ENCODE measurements at places on chromosomes 16 and 17.
A peak's percentile ranks its signal among the peaks of the same experiment; 100 is the strongest.

- no peak for DNase-seq
These were observed 98.2 kb upstream of the GNAO1 start for GRCh38 chr16:56093055-56093454.

- DNase-seq, result no peak
These were observed 28.2 kb downstream of the BCO1 start for GRCh38 chr16:81266680-81267095.

DNA sequence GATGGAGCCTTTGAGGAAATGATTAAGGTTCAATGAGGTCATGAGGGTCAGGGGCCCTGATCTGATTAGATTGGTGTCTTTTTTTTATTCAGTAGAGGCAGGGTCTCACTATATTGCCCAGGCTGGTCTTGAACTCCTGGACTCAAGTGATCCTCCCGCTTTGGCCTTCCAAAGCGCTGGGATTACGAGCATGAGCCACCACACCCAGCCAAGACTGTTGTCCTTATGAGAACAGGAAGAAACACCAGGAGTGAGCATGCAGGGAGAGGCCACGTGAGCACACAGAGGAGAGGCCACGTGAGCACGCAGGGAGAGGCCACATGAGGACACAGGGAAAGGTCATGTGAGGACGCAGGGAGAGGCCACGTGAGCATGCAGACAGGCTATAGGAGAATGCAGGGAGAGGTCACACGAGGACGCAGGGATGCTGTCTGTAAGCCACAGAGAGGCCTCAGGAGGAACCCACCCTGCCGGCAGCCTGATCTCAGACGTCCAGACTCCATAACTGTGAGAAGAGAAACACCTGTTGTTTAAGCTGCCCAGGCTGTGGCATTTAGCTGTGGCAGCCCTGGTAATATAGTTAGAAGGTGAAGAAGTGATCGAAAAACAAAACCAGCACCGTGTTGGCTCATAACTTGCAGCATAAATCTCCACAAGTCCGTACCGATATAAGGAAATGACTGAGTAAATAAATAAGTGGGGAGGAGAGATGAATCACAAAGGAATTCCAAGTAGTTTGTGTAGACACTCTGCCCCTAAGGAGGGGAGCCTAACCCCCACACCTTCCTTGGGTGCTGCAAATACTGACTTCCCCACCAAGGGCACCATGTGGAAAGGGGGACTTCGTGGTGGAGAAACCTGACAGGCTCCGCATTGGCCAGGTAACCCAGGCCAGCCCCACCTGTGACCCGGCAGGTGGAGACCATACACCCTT, 14.6 kb upstream of the CSNK1D start:
- no peak for DNase-seq

DNA sequence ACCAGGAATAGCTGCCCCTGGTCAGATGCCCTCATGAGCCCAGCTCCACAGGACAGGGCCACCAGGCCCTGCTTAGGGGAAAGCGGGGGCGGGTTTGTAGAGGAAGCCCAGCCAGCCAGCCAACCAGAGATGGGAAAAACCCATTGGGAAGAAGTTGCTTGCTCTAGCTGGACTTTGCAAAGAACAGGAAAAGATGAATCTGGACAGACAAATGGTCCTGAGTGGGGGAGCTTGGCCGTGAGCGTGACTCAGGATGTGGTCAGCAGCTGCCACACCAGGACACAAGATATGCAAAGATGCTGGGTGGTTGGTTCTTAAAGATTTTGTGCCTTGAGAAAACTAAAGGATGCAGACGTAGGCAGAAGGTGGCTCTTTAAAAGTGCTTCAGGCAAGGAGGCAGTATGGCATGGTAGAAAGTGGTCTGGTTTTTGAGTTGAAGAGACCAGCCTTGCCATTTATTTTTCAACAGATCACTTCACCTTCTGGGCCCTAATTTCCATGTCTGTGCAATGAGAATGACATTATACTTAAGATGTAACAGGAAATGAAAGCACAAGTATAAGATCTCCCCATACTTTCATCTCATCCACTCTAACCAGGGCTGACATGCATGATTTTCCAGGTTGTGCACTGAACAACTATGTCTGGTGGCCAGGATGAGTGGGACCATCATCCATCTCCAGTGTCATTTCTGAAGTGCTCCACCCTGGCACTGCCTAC, 27.8 kb upstream of the HEATR6 start:
- DNase-seq, result no peak

GRCh38 chr16:73143002-73143401, 95.1 kb upstream of the ZFHX3 start:
- DNase-seq, result no peak

- no peak for DNase-seq
These were observed 34.7 kb downstream of the MYO18A start for GRCh38 chr17:29145289-29146073.

GRCh38 chr16:1112506-1113184, 16.6 kb upstream of the C1QTNF8 start:
- no peak for DNase-seq

GRCh38 chr17:80063830-80064585, 27.6 kb downstream of the CCDC40 start:
- no peak for DNase-seq

DNA sequence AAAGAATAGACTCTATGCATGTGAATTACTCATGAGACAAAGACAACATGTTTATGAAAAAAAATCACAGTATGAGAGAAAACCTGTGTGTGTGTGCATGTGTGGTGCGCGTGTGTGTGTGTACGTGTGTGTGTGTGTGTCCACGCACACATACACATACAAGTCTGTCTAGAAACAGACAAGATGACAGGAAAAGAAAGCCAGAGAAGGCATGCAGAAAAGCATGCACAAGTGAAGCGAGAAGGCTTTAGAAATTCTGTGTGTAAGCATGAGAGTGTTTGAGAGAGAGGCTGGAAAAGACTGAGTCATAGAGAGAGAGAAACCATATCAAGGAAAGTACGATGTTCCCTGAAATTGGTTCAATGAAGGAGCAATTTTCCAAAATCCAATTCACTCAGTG, 566.4 kb upstream of the C16orf82 start:
- no peak for DNase-seq

- DNase-seq, result no peak
These were observed 26.2 kb downstream of the USP43 start for GRCh38 chr17:9671559-9671958.

DNA sequence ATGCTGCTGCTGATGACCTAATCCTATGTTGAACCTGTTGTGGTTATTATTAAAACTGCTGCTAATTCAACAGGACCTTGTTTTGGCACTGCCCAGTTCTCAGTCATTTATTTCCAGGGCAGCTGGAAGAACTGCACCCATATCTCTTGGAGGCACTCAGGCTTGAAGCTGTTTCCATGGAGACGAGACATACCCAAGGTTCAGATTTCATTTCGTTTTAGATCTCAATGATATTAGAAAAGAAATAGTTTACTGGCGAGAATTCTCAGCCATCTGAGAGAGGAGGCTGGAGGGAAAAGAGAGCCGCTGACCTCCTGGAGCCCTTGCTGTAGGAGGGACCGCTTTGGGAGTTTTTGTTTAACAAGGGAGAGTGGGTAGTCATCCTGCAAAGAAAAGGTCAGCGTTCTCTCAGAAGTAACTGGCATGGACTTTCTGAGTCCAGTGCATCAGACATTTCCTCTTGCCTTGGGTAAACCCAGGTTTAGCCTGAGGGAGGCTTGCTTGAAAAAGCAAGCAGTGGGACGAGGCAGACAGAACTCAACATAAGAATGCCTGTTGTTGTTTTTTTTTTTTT, 75.4 kb downstream of the YPEL2 start:
- no peak for DNase-seq

- no peak for DNase-seq
These were observed 15.1 kb downstream of the GNPTG start for GRCh38 chr16:1366712-1367299.

GRCh38 chr17:80214878-80215210, 5.3 kb downstream of the SGSH start:
- no peak for DNase-seq

- peak; percentile 90 for DNase-seq
These were observed 19.1 kb upstream of the STAC2 start for GRCh38 chr17:39244600-39245570.

GRCh38 chr17:64406321-64407200, 15.9 kb upstream of the PECAM1 start:
- no peak for DNase-seq

DNA sequence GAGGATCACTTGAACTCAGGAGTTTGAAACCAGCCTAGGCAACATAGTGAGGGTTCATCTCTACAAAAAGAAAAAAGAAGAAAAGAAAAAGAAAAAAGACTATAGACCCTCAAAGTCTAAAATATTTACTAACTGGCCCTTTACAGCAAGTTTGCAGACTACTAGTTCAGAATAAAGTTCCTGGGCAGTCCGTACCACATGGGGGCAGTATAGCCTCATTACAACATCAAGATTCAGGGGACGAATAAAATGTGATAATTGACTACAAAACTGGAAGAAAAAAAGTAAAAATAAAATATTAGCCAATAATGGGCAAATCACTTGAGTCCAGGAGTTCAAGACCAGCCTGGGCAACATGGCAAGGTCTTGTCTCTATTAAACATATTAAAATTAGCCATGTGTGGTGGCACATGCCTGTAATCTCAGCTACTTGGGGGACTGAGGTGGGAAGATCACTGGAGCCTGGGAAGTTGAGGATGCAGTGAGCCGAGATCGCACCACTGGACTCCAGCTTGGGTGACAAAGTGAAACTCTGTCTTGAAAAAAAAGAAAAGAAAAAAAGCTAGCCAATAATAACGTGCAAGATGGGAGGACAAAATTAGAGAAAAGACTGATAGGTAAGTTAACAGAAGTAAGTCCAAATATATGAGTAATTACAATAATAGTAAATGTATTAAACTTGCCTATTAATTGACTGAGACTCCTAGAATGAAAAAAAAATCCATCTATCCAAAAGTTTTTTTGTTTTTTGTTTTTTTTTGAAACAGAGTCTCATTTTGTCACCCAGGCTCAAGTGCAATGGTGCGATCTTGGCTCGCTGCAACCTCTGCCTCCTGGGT, 129.4 kb upstream of the SEC14L1 start:
- DNase-seq, result peak; percentile 47

DNA sequence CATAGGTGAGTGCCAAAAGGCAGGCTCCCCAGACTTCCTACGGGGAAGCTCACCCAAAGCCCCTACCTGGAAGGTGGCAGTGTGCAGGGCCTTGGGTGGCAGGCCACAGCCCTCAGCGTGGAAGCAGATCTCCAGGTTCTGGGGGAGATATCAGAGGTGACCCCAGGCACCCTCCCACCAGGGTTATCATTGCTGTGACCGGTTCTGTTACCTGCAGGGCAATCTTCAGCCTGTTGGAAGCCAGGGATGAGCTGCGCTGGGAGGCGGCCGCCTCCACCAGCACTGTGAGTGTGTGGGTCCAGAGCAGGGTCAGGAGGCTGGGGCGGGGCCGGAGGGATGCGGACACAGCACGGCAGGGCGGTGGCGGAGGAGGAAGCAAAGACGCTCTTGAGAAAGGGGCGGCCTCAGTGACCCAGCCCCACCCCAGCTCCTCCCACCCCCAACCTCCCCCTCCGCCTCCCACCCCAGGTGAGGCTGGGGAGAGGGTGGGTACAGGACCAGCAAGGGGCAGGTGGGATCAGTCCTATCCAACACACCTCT, 13.1 kb downstream of the UNC13D start:
- no peak for DNase-seq

- DNase-seq, result no peak
These were observed 16.7 kb downstream of the TPSG1 start for GRCh38 chr16:1208239-1208830.

- DNase-seq, result no peak
These were observed 79.8 kb upstream of the TMEM132E start for GRCh38 chr17:34499576-34499975.

DNA sequence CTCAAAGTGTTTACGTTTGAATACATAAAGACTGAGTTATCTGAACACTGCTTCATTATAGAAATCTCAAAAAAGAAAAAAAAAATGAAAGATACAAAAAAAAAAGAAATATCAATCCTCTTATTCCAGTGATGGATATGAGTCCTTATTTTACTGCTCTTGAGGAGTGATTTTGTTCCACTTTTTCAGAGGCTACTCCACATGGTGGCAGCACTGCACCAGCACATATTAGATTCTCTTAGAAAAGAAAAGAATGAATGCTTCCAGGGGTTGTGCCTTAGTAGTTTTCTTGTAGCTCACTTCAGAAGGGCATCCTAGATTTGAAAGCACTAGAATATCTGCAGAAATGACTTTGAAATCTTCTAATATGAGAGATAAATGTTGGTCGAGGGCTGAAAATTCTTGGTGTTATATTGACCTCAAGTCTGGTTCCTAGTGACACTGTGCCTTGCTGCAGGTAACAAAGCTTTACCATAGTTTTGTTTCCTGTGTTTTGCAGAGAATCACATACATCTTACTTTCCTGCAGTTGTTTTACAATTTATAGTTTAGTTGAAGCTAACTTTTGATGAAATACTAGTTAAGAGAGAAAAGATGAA, 25.9 kb downstream of the AP2B1 start:
- DNase-seq, result no peak

DNA sequence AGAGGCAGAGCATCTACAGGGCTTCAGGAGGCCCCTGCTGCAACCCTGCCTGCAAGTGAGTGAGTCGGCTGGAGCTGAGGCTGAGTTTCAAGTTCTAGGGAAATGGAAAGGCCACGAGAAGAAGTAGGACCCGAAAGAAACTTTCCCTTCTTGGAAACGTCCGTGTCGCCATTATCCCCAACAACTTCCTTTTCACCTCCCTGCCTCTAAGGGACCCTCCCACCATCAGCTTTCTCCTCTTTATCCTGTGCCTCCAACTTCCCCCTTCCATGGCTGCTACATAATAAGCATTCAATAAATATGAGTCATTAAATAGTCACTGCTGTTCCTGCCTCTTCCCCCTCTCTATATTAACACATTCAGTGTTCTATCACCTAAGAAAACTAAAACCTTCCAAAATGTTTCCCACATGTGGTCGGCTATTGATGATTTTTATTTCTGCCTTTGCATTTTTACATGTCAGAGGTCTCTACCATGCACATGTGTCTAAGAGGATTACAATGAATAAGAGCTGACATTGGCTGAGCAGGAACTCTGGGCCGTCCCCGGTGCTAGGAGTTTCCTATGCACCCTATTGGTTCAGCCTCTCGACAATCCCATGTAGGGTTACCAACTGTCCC, 115.9 kb upstream of the TNRC6C start:
- DNase-seq, result peak; percentile 22

GRCh38 chr16:26724189-26724588, 342.5 kb upstream of the C16orf82 start:
- DNase-seq, result no peak

- no peak for DNase-seq
These were observed 61.9 kb upstream of the CCL1 start for GRCh38 chr17:34424814-34425491.

- no peak for DNase-seq
These were observed 75.2 kb upstream of the HSBP1 start for GRCh38 chr16:83732536-83732935.

DNA sequence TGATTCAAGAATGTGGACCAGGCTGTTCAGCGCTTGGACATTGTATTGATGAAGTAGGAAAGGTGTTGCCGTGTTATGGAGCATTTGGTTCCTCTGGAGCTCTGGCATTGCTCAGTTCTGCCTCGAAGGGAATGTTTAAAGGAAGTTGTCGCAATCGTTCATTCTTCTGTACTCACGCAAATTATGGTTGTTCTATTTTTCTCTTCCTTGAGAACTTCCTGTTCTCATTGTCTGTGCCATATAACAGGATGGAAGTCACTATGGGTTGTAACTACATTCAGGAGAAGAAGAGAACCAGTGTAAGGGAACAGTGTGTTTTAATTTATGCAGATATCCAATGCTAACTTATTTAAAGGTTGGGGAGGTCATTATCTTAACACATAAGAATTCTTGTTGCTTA, 13.0 kb downstream of the PCTP start:
- DNase-seq, result no peak

- no peak for DNase-seq
These were observed 453.2 kb upstream of the SOX9 start for GRCh38 chr17:71667661-71668060.

GRCh38 chr16:3171855-3172593, 16.0 kb upstream of the OR1F1 start:
- no peak for DNase-seq
